ENCODE measurements at places on chromosomes 1 and 21.

DNA sequence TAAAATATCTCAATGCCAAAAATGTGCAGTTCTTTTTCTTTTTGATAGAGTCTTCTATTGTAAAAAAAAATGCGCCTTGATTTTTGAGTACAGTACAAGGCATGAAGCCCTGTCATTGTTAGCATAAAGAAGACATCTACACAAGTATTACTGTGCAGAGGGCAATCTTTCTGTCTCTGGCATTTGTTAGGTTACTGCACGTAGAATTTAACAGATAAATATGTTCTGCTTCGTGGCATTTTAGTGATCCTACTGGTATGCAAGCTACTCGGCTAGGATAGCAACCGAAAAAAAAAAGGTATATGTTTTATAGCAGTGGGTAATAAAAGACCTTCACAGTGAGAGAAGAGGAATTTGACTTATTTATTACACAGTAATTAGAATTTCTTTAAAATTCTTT is 492.9 kb upstream of the ADGRL2 start:
- no peak for DNase-seq

GRCh38 chr1:65471213-65471833 is 50.9 kb downstream of the LEPR start:
- no peak for DNase-seq

- no peak for DNase-seq
Measured at GRCh38 chr1:15042866-15043265, 110.7 kb upstream of the TMEM51 start.

DNA sequence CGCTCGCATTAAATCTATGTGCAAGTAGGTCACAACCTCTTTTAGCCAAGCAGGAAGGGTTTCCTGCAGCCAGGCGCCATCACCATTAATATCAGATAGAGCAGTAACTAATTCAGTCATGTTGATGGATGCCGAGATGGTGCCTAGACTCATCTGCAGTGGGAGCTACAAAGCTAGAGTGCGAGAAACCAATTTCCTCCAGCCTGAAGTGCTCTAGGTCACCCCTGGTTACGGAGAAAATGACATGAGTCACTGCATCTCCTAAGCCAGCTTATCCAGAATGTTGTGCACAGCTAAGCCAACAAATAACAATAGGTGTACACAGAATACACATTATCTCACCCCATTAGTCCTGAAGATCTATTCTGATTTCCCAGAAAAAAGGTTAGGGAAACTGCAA is 36.0 kb downstream of the OVAAL start:
- no peak for DNase-seq

- DNase-seq = peak; percentile 16
Measured at GRCh38 chr1:46535063-46535462, 16.4 kb downstream of the KNCN start.

DNA sequence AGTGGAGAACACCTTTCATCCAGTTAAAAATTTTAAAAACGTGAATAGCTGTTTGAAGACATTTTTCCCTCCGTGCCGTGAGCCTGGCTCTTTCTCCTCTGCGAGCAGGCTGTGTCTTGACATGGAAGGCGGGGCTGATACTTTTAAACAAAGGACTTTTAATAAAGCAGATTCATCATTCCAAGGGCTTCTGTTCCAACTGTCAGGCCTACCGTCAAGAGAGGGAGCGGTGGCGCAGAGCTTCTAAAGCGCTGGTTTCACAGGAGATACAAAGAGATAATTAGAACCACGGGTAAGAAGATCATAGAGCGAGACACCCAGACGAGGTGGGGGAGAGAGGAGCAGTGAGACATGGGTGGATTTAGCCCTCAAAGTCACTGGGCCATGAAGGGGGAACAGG is 247.4 kb upstream of the C1orf174 start:
- DNase-seq = no peak

GRCh38 chr1:40774266-40774998 is 9.2 kb upstream of the KCNQ4 start:
- DNase-seq = no peak

GRCh38 chr1:222242492-222242891 is 305.4 kb downstream of the HHIPL2 start:
- DNase-seq = no peak

DNA sequence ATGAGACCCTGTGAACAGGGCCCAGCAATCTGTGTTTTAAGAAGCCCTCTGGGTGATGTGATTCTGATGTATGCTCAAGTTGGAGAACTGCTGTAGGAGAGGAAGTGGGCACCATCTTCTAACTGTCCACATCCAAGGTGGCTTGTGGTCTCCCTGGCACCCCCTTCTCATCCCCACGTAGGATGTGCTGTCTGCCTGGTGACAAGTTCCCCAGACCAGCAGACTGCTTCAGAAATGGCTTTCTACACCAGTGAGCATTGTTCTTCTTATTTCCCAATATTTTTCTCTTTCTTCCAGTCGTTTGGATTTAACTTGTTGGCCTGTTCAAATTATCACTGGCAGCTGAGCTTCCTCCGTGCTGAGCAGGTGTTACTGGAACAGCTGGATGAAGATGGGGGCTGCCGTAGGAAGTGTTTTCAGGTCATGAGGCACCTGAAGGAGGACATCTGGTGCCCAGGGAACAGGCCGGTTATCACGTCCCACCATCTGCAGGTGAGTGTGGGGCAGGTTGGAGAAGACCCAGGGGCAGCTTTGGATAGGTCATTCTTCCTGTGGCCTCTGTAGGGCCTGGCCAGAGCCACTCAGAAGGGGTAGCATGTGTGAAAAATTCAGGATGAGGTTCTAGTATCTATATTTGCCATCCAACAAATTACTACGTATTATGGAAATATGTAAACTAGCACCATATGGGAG is 16.8 kb downstream of the MAB21L3 start:
- DNase-seq = no peak

DNA sequence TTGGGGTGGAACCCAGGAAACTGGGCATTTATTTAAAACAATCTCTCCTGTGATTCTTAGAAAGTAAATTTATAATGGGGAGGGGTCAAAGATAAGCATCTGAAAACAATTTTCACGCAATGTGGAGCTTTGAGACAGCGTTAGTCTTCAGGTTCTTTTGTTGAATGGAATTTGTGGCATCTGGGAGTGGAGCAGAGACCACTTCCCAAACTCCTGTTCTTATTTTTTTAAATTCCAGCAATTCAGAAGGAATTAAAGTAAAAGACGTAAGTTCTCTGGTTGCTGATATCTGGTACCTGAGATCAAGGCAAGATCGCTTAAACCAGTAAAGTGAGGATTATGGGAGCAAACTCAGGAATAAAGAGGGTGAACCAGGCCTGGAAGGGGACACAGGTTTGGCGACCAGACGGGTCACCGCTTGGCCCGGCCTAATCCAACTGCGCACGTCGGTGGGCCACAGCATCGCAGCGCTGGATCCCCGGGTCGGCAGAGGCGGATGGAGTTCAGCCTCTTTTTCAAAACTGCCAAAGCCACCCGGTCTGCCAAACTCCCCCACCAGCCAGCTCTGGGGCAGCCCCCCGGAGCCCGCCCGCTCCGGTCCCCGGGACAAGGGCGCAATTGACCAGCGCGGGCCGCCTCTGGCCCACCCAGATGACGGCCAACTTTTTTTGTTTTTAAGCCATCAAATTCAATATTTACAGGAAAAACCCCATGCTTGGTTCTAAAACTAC is 754 bp upstream of the PDPN start:
- DNase-seq = no peak

- DNase-seq = no peak
Measured at GRCh38 chr1:245248231-245248731, 93.5 kb downstream of the KIF26B start.

DNA sequence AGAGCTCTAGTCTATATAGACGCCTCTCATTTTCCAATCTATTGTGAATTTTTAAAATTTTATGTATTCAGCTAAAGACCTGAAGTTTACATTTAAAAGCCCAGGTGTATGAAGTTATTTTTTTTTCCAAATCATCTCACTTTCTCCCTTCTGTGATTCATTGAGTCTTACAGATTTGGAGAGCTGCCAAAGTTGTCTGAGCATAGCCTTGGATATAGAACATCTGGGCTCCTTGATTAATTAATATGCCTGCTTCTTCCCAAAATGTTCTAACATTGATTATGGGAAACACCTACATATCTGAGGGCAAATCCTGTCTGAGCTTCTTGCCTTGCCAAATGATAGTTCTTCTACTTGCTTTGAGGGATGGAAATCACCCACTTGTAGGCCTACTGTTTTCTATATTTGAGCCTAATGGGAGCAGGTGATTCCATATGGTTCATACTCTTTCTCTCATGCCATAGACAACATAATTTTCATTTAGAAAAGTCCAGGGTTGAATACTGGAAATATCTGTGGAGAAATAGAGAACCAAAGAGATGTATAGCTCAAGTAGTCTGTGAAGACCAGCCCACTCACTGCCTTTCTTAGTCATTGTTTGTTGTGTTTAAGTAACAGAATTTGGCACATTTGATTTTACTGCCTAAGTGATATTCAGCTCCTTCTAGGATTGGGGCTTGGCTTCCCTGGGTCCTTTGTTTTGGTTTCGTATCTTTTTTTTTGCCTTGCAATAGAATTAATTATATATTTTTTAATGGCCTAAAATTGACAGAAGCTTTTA is 46.2 kb downstream of the MACF1 start:
- DNase-seq = no peak

DNA sequence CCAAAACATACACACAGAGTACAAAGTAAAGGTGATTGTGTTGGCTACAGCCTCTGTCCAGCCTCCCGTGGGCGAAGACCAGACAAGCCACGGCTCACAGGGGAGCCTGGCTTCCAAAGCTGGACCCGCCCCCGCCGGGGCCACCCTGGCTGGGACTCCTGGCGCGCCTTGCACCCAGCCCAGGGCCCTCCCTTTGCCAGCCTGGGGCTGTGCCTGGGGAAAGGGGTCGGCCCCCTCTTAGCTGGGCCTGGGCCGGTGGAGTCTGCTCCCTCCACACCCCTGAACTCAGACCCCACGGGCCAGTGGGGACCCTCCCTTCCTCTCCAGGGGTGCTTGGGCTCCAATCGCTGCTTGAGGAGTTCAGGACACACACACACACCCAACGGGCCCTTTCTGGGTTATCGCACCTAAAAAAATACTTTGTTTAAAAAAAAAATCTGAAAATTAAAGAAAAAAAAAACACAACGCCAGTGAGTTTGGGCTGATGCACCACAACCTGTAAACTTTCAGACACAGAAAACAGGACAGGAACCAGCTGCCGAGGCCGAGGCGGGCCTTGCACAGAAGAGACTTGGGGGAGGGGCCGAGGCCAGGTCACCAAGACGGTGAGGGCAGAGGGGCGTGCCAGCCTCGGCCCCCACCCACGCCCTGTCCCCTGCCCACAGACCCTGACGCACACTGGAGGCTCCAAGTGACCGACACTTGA is 56.3 kb downstream of the KCNAB2 start:
- DNase-seq = no peak

DNA sequence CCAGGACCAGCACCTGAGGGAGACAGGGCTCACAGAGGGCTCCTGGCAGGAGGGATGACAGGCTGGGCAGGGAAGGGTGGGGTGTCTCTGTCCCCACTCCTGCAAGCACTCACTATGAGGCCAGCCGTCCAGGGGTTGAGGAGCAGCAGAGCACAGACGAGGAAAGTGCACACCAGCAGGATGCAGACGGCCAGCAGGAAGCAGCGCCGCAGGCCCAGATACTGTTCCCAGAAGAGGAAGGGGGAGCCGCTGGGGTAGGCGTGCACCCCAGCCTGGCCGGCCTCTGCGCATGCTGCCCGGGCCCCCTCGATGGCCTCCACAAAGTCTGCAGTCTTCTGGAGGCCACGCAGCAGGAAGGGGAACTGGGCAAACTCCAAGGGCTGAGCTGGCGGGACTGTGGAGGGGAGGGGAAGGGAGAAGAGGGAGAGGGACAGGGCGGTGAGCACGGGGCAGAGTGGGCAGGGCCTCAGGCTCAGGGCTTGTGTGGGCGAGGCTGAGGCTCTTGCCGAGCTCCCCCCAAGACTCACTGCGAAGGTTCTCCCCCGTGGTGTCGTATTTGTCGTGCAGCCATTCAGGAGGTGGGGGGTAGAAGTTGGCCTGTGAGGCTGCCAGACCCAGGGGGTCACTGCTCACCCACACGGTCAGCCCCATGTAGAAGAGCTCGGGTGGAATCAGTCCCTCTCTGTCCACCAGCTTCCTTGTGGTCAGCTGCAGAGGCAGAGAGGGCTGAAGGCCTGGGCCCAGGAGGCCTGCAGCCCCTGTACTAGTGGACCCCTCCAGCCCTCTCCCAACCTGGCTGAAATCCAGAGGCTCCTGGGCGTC is 16.5 kb downstream of the PTCH2 start:
- DNase-seq = no peak

DNA sequence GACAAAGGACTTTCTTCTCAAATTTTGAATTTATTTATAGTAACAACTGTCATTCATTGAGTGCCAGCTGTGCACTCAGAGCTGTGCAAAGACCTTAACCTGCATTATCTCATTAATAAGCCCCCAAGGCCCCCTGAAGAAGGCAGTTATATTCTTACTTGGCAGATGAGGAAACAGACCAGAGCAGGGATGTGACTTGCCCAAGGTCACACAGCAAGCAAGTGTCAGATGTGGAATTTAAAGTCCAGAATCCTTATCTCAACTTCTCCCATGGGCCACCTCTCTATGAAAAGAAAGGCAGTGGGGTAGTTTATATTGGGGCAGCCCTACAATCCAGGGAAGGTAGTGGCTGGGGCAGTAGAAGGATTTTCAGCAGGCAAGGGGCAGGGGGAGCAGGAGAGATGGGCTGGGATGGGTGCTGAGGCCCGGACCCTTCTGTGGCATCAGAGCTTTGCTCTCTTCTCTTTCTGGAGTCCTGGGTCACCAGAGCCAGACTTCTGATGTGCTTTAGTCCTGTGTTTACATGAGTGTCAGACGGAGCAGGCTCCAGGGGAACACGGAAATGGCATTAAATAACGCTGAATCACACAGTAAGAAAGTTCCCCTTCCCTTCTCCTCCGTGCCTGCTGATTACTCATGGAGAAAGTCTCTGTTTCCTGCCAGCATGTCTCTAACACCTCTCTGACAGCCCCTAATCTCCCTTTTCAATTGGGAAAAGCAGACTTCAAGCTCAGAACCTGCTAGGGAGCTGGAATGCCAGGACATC is 39.5 kb downstream of the EPHB2 start:
- DNase-seq = no peak

DNA sequence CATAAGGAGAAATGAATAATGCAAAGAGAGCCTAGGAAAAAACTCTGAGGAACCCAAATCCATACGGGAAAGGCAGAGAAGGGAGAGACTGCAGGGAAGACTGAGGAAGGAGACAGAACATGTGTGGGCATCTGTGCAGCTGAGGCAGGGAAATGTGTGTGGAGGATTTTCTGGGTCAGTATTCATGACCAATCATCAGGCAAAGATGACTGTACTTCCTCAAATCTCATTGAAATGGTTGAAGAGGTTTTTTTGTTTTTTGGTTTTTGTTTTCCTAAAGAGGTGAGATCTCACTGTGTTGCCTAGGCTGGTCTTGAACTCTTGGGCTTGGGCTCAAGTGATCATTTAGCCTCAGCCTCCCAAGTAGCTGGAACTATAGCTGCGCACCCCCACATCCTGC is 15.7 kb downstream of the DIP2A start:
- DNase-seq = no peak

DNA sequence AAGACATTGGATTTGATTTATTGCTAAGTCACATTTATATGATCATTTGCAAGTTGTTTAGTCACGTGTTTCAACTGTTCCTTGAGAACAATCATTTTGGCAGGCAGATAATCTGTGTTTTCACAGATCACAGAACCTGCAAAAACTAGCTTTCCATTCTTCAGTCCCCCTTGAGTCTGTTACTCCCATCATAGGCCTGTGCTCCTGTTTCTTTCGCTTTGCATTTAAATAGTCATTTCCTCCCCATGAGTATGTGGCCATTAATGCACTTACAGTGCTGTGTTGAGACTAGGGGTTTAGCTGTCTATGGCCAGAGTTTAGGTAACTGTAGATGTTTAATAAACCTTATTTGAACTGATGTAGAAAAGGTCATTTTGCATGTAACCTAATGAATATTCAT is 214.5 kb downstream of the PATJ start:
- DNase-seq = no peak
